ENCODE measurements at places on chromosomes 12 and 14.

DNA sequence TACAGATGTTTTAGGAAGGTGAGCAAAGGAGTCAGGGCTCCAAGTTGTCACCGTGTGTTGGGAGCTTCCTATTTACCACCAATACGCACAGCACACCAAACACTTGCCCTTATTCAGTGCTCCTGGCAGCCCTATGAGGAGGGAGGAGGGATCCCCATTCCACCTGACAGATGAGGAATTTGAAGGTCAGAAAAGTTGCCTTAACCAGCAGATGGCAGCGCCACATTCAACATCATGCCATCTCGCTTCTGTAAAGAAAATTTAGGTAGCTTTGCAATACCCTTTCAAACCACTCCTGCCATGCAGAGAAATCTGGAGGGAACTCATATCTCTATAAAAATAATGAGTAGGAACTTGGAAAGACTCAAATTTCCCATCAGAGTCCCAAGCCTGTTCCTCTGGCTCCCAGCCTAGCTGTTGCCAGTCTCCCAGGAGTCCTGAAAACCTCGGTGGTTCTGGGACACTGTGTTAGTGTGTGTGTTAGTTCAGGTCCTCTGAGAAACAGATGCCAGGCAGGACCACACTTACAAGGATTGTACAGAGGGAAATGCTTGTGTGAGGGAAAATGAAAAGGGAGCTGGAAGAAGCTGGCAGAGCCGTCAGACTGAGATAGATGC is 410.5 kb downstream of the MED13L start:
- no peak for DNase-seq

DNA sequence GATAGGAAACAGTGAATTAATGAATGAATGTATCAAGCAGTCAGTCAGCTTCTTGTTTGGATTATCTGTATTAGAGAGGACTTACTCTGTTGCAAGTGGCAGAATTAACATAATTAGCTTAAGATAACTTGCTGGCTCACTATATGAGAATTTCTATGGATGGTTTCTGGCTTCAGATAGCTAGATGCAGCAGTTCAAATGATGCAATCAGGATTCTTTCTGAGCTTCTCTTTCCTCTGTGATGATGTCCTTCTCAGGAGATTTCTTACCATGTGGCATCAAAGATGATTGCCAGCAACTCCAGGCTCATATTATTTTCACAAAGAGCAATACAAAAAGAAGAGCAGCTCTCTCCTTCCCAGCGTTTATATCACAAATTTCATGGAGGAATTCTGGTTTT is 30.7 kb downstream of the FRMD6 start:
- DNase-seq: no peak

GRCh38 chr12:38279756-38280155 is 36.8 kb upstream of the ALG10B start:
- DNase-seq: no peak

DNA sequence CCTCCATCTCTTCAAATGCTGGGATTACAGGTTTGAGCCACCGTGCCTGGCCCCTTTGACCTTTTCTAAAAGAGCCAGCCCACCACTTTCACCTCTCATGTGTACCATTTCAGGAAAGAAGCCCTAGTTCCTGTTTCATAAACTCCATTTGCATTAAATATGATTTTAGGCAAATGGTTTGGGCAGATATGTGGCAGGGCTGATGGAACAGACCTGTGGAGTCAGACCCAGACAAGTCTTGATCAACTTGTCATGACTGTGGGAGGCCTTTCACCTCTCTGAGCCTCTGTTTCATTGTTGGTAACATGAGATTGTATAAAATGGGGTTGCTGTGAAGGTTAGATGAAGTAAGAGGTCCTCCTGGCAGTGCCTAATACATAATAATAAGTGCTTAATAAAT is 5.2 kb upstream of the MAP3K9 start:
- DNase-seq: no peak

DNA sequence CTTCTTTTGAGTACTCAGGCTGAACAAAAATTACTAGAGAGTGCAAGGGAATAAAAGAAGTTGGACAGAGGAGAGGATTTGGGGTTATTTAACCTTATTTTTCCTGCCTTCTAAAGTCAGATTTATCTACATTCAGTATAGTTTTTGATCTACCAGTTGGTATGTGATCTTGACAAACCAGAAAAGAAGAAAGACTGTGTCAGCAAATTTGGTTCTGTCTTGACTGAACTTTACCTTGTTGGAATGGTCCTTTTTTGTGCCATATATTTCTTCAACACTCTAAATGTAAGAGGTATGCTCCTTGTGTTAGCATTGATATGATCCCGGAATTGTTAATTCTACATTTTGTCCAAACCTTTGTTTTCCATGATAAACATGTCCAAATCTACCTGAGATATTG is 47.7 kb upstream of the ADAMTS20 start:
- DNase-seq: no peak

All from activated CD4-positive, alpha-beta T cell treated with anti-CD3 and anti-CD28 coated beads for 24 hours (primary cell).